Activated T-helper 17 cell treated with anti-CD3 and anti-CD28 coated beads, Interleukin-2, amount 50 U/mL, for 72 hours (primary cell): ENCODE measurements at places on chromosomes 12 and 14. TPM values are rescaled to one million over a fixed set of nuclear protein-coding genes. Genes with fewer than 3 reads are reported as not detected.

The NOC4L gene
- total RNA-seq, result 17.0 TPM

The KLRB1 gene
- 6.8 TPM for total RNA-seq

The GYS2 gene
- total RNA-seq, result not detected

The PSME1 gene
- total RNA-seq, result 361 TPM

The LRRC43 gene
- total RNA-seq, result not detected

The KRT73 gene
- total RNA-seq, result not detected

The PPP1R1A gene
- not detected for total RNA-seq

The KRT77 gene
- not detected for total RNA-seq

The A2M gene
- total RNA-seq, result 0.28 TPM

The DDN gene
- 1.5 TPM for total RNA-seq

The KIF21A gene
- 19.6 TPM for total RNA-seq

The CLIP1 gene
- 86.1 TPM for total RNA-seq

The SMIM41 gene
- total RNA-seq, result not detected
